ENCODE measurements at places on chromosomes 13 and 19.

GRCh38 chr13:97141564-97142005 lies 80.5 kb upstream of the MBNL2 start:
- no peak for DNase-seq

- no peak for DNase-seq
Measured at GRCh38 chr19:56312342-56312741, 2.3 kb downstream of the ZSCAN5A start.

GRCh38 chr19:50679177-50680125 lies 30.2 kb downstream of the C19orf81 start:
- DNase-seq, result peak; percentile 80

- DNase-seq, result peak; percentile 2
Measured at GRCh38 chr13:61880578-61881283, 465.1 kb upstream of the PCDH20 start.

- no peak for DNase-seq
Measured at GRCh38 chr13:114069376-114070097, 62.9 kb downstream of the RASA3 start.

GRCh38 chr13:43044720-43045301 lies 21.4 kb downstream of the DNAJC15 start:
- no peak for DNase-seq

- DNase-seq, result no peak
Measured at GRCh38 chr13:34250151-34250670, 432.3 kb downstream of the RFC3 start.

DNA sequence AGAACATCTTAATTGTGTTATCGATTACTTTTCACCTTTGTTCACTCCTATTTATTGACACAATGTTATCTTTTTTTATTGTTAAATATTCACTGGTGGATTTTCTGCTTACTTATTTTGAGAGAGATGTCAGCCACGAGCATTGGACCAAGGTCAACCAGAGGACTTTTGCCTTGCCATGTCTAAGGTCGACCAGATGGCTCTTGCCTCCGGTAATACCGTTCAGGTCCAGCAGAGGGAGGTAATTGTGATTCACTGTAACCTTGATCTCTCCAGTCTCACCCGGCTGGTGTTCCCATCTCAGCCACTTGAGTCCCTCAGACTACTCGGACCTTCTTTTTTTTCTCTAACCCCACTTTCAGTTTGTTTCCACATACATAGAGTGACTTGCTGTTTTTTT lies 1438.1 kb downstream of the UQCRFS1 start:
- no peak for DNase-seq

- DNase-seq, result no peak
Measured at GRCh38 chr19:16463991-16464575, 7.7 kb downstream of the EPS15L1 start.

Data from CD4-positive, alpha-beta T cell treated with Interleukin-12 subunit alpha and Interleukin-12 subunit beta, for 1 hour (primary cell).